ENCODE measurements at places on chromosomes 7 and 10.
A peak's percentile ranks its signal among the peaks of the same experiment; 100 is the strongest.

GRCh38 chr7:104552102-104552501 lies 223.7 kb downstream of the LHFPL3 start:
- DNase-seq, result no peak

DNA sequence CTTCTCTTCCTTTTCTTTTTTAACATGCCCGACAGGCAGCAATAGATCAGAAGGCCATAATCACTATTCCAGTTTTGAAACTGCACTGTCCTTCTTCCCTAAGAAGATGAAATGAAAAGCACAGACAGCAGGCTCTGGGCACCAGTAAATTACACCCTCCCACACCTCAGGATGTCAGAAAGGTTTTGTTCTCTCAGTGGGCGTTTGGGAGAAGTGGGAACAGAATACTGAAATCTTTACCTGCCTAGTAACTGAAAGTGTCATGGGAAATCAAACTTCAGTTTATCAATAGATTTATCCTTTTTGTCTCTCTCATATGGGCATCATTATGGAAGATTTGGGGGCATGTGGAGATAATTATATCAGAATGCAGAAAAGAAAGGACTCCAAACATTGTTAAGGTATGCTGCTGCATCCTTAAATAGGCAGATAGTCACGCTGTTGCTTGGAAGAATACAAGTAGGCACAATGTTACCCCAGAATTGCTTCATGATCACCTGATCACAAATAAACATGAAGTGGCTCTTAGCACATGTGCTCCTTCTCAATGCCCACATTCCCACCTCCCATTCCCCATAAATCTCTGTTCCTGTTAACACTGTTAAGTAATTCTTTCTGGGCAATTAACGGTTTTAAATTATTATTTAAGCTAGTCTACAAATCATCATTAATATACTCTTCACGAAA lies 113.3 kb downstream of the DOCK4 start:
- no peak for DNase-seq

GRCh38 chr10:131728286-131729228 lies 172.3 kb upstream of the PPP2R2D start:
- DNase-seq, result no peak

GRCh38 chr7:11540271-11540761 lies 291.7 kb downstream of the THSD7A start:
- no peak for DNase-seq

DNA sequence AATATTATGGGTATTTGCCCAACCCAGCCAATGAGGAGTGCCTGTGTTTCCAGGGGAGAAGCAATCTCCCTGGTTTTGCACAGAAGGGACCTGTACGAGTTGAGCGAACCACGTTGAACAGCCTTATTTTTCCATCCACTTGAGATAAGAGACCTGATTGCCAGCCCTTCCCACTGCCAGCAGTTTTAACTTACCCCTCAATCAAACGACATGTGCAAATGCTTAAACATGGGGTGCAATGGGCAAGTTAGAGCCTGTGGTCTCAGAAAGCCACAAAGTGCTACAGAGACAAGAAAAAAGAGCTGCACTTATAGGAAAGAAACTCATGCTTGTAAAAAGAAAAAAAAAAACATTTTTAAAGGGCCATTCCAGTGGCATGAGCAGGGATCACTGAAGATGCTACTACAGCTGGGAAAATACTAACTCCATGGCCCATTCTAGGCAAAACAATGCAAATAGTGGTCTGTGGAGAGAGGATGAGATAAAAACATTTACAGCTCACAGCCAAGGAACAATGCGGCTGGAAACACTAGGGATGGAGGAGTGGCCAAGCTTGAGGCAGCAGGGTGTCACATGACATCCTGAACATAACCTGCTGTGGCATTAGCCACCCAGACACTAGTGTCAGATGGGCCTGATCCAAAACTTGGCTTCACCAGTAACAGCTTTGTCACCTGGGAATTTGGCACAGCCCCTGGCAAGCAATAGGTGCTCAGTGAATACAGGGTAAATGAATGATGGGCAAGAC lies 162.8 kb downstream of the ELMO1 start:
- DNase-seq, result no peak

DNA sequence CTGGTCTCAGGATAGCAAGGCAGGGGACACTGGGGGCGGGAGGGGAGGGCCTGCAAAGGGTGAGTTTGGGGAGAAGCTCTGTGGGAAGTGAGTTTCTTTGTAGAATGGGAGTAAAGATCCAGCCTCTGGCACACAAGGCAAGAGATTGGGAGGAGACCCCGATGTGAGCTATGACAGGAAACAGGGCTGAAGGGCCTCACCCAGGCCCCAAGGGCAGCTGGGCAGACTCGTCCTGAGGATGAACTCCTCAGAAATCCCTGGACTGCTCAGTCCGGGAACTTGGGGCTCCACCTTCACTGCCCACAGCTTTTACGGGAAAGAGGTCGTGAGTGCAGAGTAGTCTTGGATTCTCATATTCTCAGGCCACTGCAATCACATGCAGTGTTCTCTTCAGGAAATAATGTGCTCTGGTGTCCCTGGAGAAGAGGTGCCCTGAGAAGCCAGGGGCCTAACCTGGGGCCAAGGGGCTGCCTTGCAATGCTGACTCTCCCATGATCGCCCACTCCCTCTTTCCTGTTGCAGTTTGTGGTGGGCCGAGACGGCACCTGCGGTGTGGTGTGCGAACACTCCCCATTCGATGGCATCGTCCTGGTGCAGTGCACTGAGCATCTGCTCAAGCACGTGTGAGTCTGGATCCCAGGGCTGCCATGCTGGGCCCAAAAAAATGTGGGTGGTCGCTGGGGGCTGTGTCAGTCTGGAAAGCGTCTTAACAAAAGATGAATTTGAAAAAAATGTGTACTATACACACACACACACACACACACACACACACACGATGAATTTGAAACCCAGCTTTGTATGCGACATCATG lies 31.3 kb upstream of the C10orf53 start:
- DNase-seq, result no peak

- no peak for DNase-seq
These were observed 171.0 kb upstream of the SHH start for GRCh38 chr7:155983176-155983815.

- DNase-seq, result no peak
These were observed 9.2 kb upstream of the TEX36 start for GRCh38 chr10:125692196-125692595.

GRCh38 chr10:60806921-60807320 lies 28.6 kb downstream of the CDK1 start:
- DNase-seq, result no peak

DNA sequence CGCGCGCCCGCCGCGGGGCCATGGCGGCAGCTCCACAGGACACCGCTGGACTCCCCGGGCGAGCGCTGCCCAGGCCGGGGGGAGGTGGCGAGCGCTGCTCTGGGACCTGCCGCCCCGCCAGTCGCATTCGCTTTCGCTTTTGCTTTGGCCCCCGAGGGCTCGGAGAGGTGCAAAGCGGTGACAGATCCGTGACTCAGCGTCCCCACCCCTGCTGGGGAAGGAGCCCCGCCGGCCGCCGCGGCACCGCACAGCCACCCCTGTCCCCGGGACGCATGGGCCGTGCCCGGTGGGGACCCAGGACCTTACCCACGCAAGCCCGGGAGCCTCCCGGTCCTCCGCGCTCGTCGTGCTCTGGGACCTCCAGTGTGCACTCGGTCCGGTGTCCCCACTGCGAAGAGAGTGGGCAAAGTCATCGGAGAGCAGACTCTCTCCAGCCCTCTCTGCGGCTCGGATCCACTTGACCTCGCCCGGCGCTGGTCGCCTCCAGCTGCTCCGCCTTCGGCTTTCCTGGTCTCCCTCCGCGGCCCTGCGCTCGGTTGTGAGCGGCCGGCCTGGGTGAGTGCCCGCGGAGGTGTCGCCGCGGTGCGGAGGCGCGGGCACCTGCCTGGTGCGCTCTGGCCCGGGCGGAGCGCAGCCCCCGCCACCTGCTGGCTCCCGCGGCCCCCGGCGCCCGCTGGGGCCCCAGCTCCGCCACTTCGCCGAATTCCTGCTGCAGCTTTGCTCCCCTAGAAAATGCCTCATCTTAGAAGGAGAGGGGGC lies at the start of gene IL15RA:
TSS of gene IL15RA (minus strand) at position 73 of the 759 bp plus-strand sequence. CDS start at position 22, 51 bp downstream.
- peak; percentile 82 for DNase-seq

DNA sequence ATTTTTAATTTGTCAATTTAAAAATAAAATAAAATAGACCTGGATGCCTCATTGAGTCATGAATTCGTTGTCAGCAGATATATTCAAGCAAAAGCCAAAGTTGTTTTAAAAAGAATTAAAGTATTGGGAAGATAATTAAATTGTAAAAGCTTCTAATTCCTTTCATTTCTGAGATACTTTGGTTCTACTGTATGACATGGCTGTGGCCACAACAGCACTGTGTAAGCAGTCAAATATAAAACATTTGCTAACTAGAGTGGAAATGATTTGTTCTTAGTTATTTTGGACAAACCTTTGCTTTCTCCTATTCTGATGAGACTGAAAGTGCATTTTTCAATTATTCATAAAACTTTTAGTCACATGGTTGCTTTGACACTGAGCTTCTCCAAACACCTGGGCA lies 143.6 kb upstream of the FAM13C start:
- DNase-seq, result no peak

DNA sequence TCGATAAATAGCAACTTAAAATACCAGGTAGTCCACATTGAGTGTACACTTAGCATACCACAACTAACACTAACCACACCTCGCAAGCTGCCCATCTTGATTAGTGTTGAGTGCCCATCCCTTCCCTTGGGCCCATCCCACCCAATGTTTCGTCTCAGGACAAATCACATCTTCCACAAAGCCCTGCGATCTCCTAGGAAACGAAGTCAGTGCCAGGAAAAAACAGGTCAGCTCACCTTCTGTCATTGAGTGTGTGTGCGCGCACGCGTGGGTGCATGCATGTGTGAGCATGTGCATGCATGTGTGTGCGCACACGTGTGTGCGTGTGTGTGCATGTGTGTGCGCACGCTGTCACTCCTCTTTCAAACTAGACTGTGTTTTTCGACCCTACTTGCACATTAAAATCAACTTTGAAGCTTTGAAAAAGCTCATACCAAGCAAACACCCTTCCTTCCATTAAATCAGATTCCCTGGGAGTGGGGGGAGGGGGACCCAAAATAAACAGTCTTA lies 48.8 kb upstream of the OPALIN start:
- DNase-seq, result no peak

GRCh38 chr10:131847241-131847783 lies 53.5 kb upstream of the PPP2R2D start:
- no peak for DNase-seq

GRCh38 chr7:148540041-148540738 lies 50.4 kb upstream of the C7orf33 start:
- DNase-seq, result no peak

GRCh38 chr7:132019703-132020102 lies 463.3 kb upstream of the PODXL start:
- DNase-seq, result no peak

GRCh38 chr10:22666287-22667092 lies 47.9 kb downstream of the PIP4K2A start:
- peak; percentile 51 for DNase-seq

DNA sequence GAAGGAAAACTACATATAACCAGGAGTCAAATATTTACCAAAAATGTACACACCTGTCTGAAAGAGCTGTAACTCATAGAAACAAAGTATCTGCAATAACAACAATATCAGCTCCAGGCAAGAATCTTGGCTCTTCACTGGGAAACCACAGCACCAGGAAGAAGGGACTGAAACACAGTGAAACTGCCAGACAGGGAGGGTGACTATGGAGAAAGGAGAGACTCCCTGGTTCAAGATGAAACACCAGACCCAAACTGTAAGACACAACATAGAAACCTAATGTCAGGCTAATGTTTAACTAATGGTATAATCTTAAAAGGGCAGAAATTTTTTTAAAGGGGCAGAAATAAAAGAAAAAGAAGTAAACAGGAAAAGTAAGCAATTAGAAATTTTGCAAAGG lies 11.5 kb upstream of the TAS2R39 start:
- DNase-seq, result no peak

- no peak for DNase-seq
These were observed 39.6 kb downstream of the KCNH2 start for GRCh38 chr7:150938566-150938965.

GRCh38 chr10:25600651-25601050 lies 333.4 kb upstream of the MYO3A start:
- no peak for DNase-seq

DNA sequence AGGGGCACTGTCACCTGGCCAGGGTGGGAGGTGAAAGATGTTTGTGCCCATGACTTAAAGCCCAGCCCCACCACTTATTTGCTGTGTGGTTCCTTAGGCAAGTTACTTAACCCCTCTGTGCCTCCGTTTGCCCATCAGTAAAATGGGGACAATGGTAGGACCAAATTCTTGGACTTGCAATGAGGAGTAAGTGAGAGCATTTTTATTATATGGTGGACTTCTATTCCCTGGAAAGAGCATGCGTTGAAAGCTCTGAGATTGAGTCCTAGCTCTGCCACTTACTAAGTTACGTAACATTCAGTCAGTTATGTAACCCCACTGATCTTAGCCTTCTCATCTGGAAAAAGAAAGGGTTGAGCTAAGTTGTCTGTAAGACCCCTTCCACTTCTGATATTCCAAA lies 18.8 kb downstream of the VSIR start:
- DNase-seq, result no peak
